ENCODE measurements at places on chromosomes 13 and 19.

GRCh38 chr13:93356469-93356868, 129.9 kb downstream of the GPC6 start:
- no peak for DNase-seq

DNA sequence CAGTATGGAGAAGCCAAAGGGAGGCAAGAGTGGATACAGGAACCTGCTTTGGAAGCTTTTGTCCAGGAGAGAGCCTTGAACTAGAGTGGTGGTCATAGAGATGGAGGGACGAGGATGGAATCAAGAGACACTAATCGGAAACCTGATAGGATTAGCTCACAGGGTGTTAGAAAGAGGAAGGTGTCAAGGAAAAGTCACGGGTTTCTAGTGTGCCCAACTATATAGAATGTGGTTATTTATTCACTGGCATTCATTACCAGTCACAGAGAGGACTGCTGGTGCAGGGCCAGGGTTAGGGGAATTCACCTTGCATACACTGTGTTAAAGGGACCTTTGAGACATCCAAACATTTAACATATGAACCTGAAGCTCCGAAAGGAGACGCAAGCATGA, 43.4 kb upstream of the URAD start:
- no peak for DNase-seq

- no peak for DNase-seq
These were observed 47.8 kb upstream of the KPNA3 start for GRCh38 chr13:49840266-49840665.

DNA sequence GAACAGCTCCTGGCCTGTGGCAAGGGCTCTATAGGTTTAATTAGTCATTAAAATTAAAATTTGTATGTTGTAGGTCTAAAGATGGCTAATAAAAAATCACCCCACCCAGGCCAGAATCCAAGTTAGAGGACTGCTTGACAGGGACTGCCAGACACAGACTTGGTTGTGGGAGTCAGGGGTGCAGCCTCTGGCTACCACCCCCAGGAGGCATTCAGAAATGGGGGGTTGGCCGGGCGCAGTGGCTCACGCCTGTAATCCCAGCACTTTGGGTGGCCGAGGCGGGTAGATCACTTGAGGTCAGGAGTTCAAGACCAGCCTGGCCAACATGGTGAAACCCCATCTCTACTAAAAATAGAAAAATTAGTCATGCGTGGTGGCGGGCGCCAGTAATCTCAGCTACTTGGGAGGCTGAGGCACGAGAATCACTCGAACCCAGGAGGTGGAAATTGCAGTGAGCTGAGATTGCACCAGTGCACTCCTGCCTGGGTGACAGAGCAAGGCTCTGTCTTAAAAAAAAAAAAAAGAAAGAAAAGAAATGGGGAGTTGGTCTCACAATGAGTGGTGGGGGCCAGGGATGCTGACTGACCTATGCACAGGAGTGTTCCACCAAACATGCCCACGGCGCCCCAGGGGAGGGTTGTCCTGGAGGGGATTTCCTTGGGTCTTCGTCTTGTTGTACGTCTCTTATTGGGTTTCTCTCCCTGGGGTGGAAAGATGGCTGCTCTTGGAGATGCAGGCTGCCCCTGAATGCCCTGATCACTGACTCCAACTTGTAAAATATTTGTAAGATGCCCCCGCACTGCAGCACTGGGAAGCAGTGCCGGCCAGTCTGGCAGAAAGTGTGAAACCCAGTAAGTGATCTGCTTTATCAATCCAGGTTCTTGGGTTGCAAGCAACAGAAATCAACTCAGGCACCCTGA, 68.8 kb downstream of the SIPA1L3 start:
- DNase-seq: no peak

GRCh38 chr19:46463516-46463915, 7.8 kb downstream of the PNMA8A start:
- no peak for DNase-seq

DNA sequence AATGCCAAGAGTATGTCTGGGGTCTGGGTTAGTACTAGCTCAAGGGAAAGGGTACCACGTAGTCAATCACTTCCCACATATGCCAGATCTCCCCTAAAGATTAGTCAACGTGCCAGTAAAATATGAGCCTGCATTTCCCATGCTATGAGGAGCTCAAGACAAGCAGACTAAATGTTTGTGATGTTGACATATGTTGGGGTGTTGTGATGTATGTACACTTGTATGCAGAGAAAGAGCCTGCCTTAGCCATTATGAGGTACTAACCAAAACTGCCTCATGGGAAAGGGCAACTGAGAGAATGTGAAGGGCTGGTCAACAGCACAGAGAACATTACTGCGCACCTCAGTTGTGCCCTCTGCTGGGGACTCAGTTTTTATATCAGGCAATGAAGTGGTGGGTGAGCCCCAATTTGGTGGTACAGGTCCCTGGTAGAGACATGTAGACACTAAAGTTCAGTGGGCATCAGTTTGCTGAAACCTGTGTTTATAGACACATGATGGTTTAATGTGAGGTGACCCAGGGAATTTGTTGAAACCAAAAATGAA, 287.0 kb downstream of the DCT start:
- DNase-seq: peak; percentile 53

- DNase-seq: no peak
These were observed 208.0 kb downstream of the LHFPL6 start for GRCh38 chr13:39394796-39395678.

GRCh38 chr13:34435338-34435737, 506.7 kb upstream of the NBEA start:
- no peak for DNase-seq

- no peak for DNase-seq
These were observed 13.8 kb downstream of the DDX39A start for GRCh38 chr19:14405380-14405757.

GRCh38 chr19:16470911-16471811, 609 bp downstream of the EPS15L1 start:
- peak; percentile 67 for DNase-seq

GRCh38 chr19:39182174-39182505, 14.6 kb upstream of the NCCRP1 start:
- DNase-seq: no peak

DNA sequence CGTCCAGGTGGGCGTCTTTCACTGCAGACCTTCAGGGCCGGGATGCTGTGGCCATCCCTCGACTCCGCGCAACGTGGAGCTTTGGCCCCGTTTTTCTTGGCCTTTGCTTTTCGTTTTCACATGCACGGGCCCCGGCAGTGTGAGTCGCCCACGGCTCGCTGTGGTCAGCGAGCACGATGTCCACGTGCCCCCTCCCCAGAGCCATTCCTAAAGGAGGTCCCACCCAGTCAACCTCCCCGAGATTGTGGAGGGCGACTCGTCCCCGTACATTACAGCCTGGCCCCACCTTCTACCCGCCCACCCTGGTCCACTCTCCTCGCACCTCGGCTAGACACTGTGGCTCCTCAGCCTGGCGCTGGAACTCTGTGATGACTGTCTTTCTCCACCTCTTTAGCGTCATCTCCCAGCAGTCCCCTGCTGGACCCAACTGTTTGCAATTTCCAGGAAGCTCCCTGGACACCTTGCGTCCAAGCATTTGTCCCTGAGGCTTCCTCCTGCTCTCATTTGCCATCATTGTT, 405 bp downstream of the ZNF446 start:
- DNase-seq: no peak

DNA sequence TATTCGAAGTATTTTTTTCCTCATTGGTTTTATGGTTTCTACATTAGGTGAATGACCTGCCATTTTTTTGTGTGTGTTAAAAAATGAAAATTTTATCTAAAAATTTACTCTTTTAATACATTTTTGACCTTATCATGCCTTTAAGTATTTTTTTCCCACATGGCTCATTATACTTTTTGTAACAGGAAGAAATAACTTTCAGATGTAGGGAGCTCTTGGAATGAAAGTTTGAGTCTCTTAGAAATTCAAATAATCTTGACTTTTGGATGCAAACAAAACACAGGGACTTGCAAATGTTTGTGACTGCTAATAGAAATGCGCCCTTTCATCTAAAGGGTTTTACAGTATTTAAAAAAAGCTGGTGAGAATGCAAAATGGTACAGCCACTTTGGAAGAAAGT, 457.9 kb downstream of the KLF5 start:
- no peak for DNase-seq

- no peak for DNase-seq
These were observed 474.7 kb downstream of the DIAPH3 start for GRCh38 chr13:59689057-59689456.

GRCh38 chr13:51683597-51683996, 99.3 kb downstream of the WDFY2 start:
- no peak for DNase-seq

DNA sequence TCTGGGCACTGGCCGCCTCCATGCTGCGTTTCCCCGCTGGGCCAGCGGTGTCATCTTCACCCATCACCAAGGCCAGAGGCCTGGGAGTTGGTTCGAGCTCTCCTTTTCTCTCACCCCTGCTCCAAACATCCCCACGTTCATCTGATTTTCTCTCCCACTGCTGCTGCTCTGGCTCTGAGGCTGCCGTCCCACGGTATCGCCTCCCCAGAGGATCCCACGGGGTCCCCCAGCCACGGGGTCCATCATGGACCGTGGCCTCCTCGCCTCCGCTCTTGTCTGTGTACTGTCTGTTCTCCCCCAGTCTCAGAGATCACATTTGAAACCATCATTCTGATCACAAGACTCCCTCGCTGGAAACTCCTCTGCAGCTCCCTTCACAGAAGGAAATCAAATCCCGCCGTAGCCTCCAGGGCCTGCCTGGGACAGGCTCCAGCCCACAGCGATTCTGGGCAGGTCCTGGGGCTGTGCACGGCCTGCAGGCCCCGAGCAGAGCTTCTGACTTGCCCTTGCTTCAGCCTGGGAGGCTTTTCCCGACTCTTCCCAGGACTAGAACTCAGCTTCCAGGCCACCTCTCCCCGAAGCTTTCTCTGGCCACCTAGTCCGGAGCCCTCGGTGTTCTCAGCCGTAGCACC, 64.2 kb downstream of the SOX1 start:
- no peak for DNase-seq

GRCh38 chr19:45884682-45885555, 1.0 kb downstream of the IRF2BP1 start:
- DNase-seq: no peak

DNA sequence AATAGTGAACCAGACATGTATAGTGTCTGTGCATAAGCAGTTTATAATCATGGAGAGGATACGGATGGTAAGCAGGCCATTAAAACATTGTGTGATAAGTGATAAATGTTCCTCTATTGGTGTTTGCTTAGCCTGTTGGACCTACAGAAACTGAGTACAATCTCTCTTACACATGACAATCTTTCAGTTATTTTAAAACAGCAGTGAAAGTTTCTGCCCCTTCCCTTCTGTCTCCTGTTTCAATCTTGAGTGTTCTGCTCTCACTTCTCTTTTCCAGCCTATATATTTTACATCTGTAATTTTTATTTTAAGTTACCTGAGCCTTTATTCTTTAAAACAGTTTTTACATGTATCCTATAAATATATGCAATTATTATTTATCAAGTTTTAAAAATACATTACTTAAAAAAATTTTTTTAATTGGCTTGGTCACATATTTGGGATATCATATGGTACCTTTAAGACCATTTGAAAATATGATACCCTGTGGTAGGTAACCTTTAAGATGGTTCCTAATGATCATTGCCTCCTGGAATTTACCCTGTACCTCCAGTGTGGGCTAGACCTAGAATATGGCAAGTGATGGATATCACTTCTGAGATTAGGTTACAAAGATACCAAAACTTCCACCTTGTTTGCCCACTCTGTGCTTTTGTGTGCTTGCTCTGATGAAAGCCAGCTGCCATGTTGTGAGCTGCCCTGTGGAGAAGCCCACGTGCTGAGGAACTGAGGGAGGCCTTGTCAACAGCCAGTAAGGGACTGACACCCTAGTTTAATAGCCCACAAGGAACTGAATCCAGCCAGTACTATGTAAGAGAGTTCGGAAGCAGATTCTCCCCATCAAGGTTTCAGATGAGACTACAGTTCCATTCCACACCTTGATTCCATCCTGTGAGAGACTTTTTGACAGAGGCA, 99.3 kb downstream of the DHRS12 start:
- DNase-seq: no peak

DNA sequence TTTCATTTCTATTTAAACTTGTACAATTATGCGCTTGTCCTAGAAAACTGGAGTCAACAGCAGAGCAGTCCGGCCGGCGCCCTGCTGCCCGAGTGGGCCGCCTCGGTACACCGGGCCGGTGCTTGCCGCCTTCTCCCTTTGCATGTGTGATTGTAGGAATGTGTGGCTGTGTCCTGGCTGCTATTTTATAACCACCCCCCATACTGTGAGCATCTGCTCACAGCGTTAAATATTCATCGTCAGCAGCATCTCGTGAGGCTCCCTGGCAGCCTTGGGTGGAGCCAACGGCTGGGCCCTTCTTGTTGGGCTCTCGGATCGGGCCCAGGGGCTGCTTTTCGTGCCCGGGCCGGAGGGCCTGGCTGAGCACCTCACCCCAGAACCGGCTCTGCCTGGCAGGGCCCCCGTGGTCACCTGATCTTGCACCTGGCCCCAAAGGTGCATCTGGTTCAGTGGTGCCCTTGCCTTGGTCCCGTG, 10.6 kb downstream of the PIAS4 start:
- DNase-seq: no peak

DNA sequence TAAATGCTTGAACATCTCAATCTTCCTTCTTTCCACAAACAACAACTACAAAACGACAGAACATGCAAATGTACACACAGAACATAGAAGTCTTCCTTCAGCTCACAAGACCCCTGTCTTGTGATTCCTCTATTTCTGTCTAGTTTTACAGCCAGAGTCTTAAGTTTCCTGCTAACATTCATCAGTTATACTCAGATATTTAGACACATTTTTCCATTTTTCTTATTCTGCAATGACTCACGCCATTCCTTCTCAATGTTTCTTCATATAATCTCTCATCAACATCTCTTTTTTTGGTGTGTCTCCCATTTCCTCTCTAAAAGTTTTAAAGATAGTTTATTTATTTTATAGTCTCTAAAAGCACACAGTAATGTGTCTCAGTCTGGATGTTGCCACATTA, 1872.9 kb upstream of the PCDH20 start:
- no peak for DNase-seq

- no peak for DNase-seq
These were observed 27.3 kb downstream of the PNPLA6 start for GRCh38 chr19:7562646-7563393.

DNA sequence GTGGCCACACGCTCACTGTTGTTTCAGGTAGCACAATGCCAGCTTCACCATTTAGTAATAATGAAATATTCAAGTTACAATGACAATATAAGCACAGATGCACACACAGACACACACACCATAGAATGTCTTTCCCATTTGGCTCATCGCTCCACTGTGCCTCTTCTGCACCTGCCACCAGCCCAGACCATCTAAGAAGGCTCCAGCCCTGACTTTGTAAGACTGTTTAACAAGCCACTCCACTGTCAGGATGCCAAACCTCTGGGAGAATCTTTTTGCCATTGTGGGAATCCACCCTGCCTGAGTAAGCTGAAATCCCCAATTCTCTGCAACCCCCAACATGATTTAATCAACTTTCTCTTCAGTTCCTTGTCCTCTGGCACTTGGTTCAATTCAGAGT, 60.6 kb downstream of the LHFPL6 start:
- no peak for DNase-seq

Data from stimulated activated effector memory CD8-positive, alpha-beta T cell treated with anti-CD3 and anti-CD28 coated beads, Interleukin-12 subunit alpha, Interleukin-12 subunit beta, amount 100 ng/mL, for 72 hours (primary cell).